ENCODE measurements at places on chromosomes 3 and 15.

DNA sequence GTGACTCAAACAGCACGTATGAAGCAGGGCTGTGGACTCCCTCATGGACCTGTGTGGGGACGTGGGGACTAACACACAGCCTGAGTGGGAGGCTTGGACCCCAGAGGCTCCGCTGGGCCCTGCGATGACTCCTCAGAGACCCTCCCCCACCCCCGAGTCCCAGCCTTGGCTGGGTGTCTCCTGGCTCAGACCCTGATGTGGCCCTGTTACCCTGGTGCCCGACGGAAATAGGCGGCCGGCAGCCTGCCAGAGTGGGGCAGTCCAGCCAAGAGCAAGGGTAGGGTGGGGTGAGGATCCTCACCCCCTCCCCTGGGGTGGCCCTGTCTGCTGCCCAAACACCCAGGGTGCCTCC, 15.3 kb downstream of the TNK2 start:
- DNase-seq, result no peak

GRCh38 chr15:101710806-101711205, 13.5 kb downstream of the TARS3 start:
- no peak for DNase-seq

- no peak for DNase-seq
Measured at GRCh38 chr3:156217674-156218352, 97.4 kb downstream of the KCNAB1 start.

GRCh38 chr3:105747060-105747541, 121.7 kb downstream of the CBLB start:
- DNase-seq, result no peak

- no peak for DNase-seq
Measured at GRCh38 chr15:77985031-77985930, 92.2 kb downstream of the TBC1D2B start.

- no peak for DNase-seq
Measured at GRCh38 chr3:150377601-150378300, 30.3 kb upstream of the TSC22D2 start.

- DNase-seq, result no peak
Measured at GRCh38 chr15:52440414-52440813, 88.3 kb downstream of the MYO5A start.

GRCh38 chr3:29285471-29286071, 4.7 kb downstream of the RBMS3 start:
- no peak for DNase-seq

GRCh38 chr15:65088643-65089021, 12.1 kb downstream of the KBTBD13 start:
- DNase-seq, result no peak

GRCh38 chr15:42046597-42046996, 25.8 kb upstream of the PLA2G4E start:
- no peak for DNase-seq

- DNase-seq, result no peak
Measured at GRCh38 chr3:31356941-31357340, 175.8 kb upstream of the STT3B start.

All from activated CD8-positive, alpha-beta memory T cell treated with anti-CD3 and anti-CD28 coated beads for 1 hour (primary cell).